Lung microvascular endothelial cell (primary cell): ENCODE measurements at places on chromosomes 13 and 19.
A peak's percentile ranks its signal among the peaks of the same experiment; 100 is the strongest.

DNA sequence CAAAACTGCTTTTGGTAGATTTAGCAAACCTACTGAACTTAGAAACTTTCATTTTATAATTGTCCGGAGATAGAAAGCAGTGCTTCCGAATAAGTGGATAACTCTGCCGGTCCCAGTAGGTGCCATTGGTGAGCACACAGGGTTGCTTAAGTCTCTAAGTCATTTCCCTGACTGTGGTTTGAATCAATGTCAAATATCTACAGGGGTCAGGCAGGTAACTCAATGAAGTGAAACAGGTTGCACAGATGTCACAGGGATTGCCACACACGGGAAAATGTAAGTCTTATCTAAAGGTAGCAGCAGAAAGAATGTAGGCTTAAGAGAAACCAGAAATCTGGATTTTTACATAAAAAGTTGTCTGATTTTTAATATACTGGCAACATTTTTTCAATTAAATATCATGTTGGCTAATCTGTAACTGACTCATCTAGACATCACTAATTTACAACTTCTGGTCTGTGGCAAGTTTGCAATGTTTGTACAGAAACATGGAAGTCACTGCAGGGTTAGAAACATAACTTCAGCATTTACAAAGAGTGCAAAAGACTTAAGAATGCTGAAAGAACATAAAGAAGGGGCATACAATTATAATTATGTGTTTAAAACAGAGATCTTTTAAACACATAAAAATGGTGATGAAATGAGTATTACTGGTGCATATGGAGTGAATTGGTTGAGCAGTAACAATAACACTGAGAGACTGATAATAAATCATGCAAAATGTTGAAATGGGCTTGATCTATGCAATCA is 14.3 kb upstream of the LRRC63 start:
- no peak for DNase-seq

- DNase-seq, result no peak
These were observed 28.3 kb downstream of the PEX11G start for GRCh38 chr19:7460562-7460966.

DNA sequence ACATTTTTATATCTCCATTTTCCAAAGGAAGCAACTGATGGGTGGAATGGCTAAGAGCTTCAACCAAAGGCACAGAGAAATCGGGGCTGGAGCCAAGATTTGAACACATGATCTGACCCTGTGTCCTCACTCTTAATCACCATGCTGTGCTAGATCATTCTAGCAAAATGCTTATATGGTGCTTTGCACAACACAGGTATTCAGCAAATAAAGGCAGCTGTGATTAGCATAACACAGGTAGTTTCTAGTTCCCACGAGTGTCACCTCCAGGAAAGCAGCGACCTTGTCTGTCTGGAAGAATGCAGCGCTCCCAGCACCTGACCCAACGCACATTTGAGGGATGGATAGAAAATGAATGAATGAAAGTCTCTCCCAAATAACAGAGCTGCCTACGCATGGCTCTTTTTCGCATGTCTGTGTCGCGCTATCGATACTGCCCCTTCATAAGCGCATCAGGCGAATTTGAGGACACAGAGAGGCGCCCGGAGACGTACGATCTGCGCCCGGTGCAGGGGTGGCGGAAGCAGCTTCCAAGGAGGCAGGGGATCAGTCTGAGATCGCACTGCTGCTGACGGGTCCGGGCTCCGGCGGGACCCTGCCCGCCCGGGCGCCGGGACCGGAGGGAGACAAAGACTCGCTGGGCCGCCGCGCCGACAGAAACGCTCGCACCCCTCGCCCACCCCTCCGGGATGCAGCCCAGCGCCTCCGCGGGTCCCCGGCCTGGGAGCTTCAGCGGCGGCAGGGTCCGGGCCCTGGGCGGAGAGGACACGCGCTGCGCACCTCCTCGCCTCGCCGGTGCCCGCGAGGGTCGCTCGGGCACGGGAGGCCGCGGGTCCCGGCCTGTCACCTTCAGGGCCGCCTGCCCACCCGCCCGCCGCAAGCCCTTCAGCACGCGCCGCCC is 609 bp downstream of the EPS15L1 start:
- peak; percentile 40 for DNase-seq

- no peak for DNase-seq
These were observed 371.3 kb downstream of the COG6 start for GRCh38 chr13:40026741-40027140.

- no peak for DNase-seq
These were observed 8.6 kb downstream of the CALM3 start for GRCh38 chr19:46609511-46610412.

- no peak for DNase-seq
These were observed 201.4 kb downstream of the DIAPH3 start for GRCh38 chr13:59962343-59962742.

- no peak for DNase-seq
These were observed 140.1 kb downstream of the LHFPL6 start for GRCh38 chr13:39462906-39463305.

GRCh38 chr19:8367327-8368001 is 3.5 kb downstream of the ANGPTL4 start:
- DNase-seq, result peak; percentile 87

GRCh38 chr13:39900106-39900750 is 244.8 kb downstream of the COG6 start:
- DNase-seq, result peak; percentile 77

DNA sequence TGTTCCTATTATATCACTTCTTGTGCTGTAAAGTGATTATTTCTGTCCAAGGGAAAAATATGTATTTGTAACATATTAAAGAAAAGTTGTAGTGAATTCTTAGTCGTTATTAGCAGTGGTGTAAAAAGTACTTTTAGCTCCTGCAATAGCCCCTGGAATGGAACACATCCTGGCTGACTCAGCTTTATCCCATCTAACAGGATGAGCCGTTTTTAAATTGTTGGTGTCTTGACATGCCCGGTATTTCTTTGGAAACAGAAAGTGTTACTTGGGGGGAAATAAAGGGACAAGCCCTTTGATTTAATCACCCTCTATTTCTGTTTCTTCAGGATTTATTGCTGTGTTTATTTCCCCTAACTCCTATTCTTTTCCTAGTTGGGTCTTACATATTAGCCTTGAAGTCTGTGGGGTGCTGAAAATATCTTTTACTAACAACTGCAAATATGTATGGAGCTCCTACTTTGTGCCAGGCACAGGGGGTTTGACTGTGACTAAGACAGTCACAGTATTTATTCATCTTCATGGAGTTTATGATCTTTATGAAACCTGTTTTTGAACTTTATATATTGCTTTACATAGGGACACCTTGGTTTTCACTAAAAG is 17.9 kb downstream of the COG3 start:
- peak; percentile 48 for DNase-seq

GRCh38 chr13:112943309-112944125 is 25.5 kb upstream of the MCF2L start:
- DNase-seq, result no peak

- DNase-seq, result no peak
These were observed 99.8 kb downstream of the CRYL1 start for GRCh38 chr13:20425819-20426219.

- no peak for DNase-seq
These were observed 24.7 kb downstream of the IL12RB1 start for GRCh38 chr19:18062028-18062427.

DNA sequence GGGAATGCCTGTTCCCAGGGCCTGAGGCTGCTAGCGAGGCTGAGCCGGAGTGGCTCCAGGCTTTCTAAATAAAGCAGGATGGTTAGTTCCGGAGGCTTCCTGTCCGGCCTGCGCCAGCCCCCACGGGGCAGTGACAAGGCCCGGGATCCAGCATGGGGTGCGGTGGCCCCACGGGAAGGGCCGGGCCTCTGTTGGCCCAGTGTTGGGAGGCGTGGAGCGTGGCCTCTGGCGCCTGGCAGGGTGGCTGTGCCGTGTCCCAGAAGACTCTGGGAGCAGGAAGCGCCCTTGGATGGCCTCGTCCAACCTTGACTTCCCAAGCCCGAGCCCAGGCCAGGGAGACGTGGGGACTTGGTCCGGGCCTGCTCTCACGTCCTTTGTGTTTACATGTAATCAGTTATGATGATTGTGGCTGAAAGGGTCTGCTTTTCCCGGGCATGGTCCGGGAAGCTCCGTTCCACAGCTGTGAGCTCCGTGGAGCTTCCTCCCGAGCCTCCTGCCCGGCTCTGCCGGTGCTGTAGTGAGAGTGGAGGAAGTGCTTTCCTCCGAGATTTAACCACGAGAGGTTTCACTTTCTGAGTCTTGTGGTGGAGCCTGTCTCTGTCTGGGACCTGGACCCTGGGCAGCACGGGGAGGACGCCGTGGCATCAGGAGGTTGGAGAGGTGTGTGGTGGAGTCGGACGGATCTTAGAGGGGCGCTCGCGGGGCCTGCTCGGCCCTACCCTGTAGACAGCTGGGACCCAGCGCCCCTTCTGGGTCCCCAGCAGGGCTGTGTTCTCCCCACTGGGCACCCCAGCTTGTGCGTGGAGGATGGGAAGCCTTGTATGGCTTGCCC is 4.6 kb downstream of the GNA11 start:
- peak; percentile 56 for DNase-seq

DNA sequence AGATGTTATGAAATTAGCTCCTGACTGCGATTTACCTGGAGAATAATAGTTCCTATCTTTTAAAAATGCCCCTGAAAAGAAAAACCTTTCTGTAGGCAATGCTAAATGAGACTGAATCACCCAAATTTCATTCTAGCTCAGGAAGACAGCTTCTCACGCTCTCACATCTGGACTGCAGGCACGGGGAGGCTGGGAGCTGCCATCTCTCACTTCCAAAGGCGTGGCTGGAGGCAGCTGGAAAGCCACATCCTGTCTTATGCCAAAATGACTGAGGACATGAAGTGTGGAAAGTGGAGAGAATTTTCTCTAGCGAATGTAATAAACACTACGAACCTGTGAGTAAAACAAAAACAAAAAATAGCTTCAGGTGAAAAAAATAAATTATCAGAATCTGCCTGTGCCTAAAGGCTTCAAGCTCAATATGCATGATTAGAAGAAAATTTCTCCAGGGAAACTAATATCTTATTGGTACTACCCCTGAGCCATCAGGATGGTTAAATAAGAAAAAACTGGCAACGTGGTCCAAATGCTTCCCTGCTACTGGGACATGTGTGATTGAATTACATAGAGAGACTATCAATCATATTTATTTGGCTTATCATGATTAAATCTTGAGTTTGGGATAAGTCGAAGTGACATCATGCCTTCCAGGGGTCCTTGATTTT is 58.1 kb upstream of the UBL3 start:
- DNase-seq, result no peak

DNA sequence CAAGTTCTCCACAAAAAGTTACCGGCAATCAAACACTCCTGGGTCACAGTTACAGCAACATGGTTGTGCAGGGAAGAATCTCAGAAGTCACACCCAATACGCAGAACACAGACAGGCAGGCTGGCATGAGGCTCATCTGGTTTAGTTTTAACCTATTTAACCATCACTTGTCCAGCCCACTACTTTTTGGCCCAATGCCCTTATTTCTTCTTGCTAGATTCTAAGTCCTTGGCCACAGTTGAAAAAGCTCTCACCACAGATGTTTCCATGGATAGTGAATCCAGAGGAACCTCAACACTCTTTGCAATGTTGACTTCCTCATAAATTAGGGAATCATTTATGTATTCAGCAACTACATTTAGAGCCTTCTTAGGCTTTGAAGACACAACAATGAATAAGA is 50.7 kb upstream of the FNDC3A start:
- DNase-seq, result no peak

DNA sequence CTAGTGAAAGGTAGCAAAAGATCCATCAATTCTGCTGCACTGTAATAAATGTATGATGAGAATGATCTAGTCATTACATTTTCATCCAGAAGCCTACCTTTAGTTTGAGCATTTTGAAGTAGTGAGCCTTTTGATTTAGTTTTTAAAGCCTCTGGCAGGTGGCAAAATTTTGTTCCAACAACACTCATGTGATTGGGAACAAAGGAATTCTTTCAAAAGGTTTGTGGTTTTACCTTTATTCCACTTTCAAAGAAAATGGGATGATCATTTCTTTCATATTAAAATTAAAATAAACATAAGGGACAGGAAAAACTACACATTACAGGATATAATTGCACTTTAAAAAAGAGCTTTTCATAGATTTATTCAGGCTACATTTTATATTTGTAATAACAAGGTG is 260.2 kb downstream of the DACH1 start:
- no peak for DNase-seq

DNA sequence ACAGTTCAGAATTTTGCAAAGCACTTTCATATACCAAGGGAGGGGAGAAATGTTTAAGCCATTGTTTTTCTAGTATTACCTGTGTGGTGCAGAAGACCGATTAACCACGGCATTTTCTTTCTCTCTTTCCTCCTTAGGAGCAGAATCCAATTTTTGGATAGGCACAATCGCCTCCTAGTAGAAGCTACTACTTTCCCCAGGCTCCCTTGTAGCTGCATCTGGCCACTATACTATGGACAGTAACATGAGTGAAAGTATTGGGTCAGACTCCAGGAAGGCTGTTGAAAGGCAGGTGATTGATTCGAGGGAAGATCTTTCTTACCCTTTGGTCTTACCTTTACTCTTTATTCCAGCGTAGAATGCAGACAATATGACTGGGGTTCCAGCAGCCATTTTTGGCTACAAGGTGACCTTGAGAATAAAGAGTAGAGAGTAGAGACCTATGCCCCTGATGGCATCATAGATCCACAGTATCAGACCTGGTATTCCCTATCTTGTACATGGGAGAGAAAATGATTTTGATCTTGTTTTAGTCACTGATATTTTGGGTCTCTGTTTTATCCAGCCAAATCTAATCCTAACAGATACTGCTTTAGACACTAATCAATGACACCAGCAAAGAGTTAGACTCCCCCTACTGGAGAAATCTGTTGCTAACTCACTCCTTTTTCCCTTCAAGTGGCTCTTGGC is 77.0 kb downstream of the LRRC63 start:
- peak; percentile 44 for DNase-seq

- no peak for DNase-seq
These were observed 23.0 kb upstream of the ATP1A3 start for GRCh38 chr19:42017040-42017439.

- no peak for DNase-seq
These were observed 332.8 kb upstream of the MIR17HG start for GRCh38 chr13:91014696-91015095.

- no peak for DNase-seq
These were observed 214.4 kb upstream of the ZNF507 start for GRCh38 chr19:32131005-32131404.

DNA sequence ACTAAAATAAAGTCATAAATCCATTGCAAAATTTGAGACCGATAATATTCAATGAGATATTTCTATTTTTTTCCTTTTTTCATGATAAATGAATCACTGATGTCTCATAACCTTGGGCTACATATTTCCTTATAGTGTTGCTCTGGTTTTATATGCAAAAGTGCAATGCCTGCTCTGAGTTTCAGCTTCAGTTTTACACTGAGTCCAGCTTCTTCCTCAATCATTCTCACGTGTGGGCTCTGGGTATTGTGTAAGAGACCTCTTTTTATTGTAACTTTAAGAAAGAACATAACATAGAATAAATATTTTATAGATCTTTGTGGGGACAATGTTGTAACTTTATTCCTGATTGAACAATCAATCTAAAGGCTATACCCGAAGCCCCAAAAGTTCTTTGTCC is 280.2 kb upstream of the EDNRB start:
- DNase-seq, result no peak

GRCh38 chr13:26529441-26529840 is 28.0 kb upstream of the WASF3 start:
- peak; percentile 65 for DNase-seq
